PC-3 (cell line): ENCODE measurements at places on chromosomes 2 and 18. TPM values are rescaled to one million over a fixed set of nuclear protein-coding genes. Genes with fewer than 3 reads are reported as not detected.

DNA sequence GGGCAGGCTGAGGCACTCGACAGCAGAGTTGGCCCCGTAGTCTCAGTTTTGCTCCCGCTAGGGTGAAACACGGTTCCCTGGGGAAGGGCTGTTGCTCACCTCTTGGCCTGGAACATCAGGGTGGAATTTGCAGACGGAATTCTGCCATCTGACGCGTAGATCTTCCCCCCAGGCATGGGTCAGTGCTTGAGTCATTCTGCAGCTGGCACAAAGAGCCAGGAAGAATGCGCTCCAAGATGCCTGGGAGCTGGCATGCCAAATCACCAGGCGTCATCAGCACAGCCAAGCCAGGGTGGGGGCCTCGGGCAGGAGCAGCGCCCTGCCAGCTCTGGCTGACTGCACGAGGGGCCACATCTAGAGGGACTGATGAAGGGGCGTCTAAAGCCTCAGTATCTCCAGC, 42.7 kb downstream of the ODC1 start:
- H3K27ac ChIP-seq, result peak overlapping the region; percentile 99
- H3K4me3 ChIP-seq, result no peak overlapping the region
- H3K4me1 ChIP-seq, result peaks cover 84% of the 10 kb centered on the region
- H3K27me3 ChIP-seq, result no peaks in the 10 kb centered on the region
- H3K36me3 ChIP-seq, result peaks cover 31% of the 10 kb centered on the region; the same call in 1 of the 2 replicates
- peak; percentile 98 for DNase-seq

The BMPR2 gene
- total RNA-seq, result 10.0 and 11.1 TPM in 2 replicates

The CNGA3 gene
- not detected in 2 replicates for total RNA-seq

The ANKRD62 gene
- not detected in 2 replicates for total RNA-seq

- H3K4me1 ChIP-seq, result peaks cover 17% of the 10 kb centered on the region
- H3K4me3 ChIP-seq, result peak overlapping the region; percentile 89
- peak; percentile 28 for DNase-seq
- H3K36me3 ChIP-seq, result 0 out of 2 replicates have a peak, but pooled peaks cover 2% of the 10 kb centered on the region
- H3K27ac ChIP-seq, result peak overlapping the region; percentile 48; the same call in 1 of the 2 replicates
These were observed 1.1 kb upstream of the MOB4 start for GRCh38 chr2:197514754-197515153.
